ENCODE measurements at places on chromosomes 16 and 17. TPM values are rescaled to one million over a fixed set of nuclear protein-coding genes. Genes with fewer than 3 reads are reported as not detected.

DNA sequence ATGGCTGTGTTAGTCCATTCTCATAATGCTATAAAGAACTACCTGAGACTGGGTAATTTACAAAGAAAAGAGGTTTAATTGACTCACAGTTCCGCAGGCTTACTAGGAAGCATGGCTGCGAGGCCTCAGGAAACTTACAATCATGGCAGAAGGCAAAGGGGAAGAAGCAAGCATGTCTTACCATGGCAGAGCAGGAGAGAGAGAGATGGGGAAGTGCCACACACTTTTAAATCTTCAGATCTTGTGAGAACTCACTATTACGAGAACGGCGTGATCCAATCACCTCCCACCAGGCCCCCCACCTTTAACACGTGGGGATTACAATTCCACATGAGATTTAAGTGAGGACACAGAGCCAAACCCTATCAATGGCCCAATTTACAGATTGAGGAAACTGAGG lies 96.5 kb downstream of the SDK2 start:
- no peak for DNase-seq

DNA sequence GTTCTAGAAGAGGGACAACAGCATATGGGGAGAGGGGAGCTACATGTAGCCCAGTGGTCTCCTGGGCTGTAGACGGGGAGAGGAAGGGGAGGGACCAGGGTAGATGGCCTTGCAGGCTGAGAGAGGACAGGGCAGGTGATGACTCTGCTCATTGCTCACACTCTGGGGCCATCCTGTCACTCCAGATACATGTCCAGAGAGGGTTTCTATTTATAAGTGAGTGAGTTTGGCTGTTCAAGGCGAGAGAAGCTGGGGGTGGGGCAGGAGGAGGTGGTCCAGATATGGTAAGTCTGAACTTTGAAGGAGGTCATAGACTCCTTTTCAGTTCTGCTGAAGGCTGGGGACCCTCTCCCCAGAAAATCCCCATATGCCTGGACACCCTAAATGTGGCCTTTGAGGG lies 22.2 kb downstream of the CACNA1G start:
- no peak for DNase-seq

DNA sequence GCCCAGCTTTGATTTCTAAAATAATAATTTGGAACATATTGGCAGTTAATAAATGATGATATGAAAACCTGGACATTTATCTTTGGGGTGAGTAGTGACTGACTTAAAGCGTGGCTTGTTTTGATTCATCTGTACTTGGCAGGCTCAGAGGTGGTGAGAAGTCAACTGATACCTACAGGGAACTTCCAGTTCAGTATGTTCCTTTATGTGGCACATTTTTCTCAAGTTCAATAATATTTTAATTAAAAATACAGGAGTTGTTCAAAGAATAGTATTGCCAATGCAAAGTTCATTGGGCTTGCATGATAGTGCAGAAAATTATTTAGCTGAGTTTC lies 34.3 kb downstream of the SLC47A1 start:
- no peak for DNase-seq

DNA sequence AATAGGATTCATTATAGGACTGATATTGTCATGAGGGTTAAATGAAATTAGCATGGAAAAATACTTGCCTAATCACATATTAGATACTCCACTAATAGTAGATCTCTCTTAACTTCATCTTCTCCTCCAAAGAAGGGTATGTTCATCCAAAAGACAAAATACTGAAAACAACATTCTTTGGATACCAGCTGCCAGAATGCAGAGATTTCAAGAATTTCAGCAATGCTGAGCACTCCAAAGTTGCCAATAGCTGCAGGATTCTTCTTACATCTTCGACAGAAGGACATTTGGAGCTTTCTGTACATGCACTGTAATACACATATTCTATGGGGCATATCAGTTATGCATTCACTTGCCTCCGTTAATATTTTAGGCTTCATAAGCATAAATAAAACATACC lies 436.5 kb downstream of the HAPSTR1 start:
- DNase-seq = no peak

DNA sequence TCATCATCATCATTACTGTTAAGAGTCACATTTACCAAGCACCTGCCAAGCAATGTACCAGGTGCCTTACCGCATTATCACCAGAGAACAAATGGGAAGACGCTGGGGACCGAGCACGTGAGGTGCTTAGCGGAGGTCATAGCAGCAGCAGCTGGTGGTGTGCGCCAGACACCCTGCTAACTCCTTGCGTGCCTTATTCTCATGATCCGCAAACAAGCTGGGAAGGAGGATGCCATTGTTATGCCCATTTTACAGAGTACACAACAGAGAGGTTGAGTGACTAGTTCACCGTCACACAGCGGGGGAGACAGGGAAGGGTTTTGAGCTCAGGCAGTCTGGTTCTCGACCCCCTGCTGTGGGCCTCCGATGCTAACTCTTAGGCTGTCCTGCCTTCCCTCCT lies 7.3 kb downstream of the ATP2A3 start:
- peak; percentile 53 for DNase-seq

- no peak for DNase-seq
These were observed 21.4 kb downstream of the PITPNM3 start for GRCh38 chr17:6534846-6535514.

Gene EME1
- 20.8 TPM for total RNA-seq
